Activated CD8-positive, alpha-beta memory T cell treated with anti-CD3 and anti-CD28 coated beads, Interleukin-2, amount 10 ng/mL, durations not matched to agents 7 days and 5 days (primary cell): ENCODE measurements at places on chromosomes 11 and 22. TPM values are rescaled to one million over a fixed set of nuclear protein-coding genes. Genes with fewer than 3 reads are reported as not detected.
A peak's percentile ranks its signal among the peaks of the same experiment; 100 is the strongest.

- no peak for DNase-seq
Measured at GRCh38 chr11:13784855-13785254, 116.4 kb downstream of the FAR1 start.

DNA sequence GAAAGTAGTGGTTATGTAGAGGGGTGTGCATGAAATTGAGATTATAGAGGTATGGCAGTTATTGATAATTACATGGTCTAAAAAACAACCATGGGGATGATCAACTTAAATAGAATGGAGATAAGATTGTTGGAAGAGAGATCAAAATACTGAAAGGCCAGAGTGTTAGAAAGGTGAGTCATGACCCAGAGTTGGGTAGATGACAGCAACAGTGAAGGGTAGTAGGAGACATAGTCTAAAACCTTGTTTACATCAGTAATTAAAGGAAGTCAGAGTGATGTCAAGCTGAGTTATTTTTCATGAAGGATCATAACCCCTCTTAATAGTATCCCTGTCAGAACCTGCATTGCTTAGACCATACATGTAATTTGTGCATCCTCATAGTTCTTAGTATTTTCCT, 110.9 kb downstream of the ELP4 start:
- no peak for DNase-seq

GRCh38 chr11:75031771-75032549, 43.2 kb downstream of the NEU3 start:
- peak; percentile 68 for DNase-seq

DNA sequence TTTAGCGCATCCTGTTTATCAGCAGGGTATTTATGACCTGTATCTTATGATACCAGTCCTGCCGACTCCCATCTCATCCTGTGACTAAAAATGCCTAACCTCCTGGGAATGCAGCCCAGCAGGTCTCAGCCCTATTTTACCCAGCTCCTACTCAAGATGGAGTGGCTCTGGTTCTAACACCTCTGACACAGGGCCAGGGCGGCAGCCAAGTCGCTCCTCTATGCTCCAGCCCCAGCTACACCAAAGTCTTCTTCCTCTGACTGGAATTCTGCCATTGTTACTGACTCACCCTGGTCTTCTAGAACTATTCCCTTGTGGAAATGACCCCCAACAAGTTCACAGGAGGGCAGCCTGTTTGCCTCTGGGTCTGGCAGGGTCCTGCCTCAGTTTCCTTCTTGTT, 7.9 kb upstream of the C1QTNF6 start:
- no peak for DNase-seq

DNA sequence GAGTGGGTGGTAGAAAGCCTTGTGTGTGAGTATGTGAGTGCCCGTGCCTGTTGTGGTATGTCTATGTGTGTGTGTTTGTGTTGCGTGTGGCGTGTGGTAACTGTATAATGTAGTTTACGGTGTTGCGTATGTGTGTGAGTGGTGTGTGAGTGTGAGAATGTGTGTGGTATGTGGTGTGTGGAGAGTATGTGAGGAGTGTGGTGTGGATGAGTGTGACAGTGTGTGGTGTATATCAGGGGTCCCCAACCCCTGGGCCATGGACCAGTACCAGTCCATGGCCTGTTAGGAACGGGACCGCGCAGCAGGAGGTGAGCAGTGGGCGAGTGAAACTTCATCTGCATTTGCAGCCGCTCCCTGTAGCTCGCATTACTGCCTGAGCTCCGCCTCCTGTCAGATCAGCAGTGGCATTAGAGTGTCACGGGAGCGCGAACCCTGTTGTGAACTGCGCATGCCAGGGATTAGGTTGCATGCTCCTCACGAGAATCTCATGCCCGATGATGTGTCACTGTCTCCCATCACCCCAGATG, 5.7 kb downstream of the UPK3A start:
- no peak for DNase-seq

GRCh38 chr11:106619320-106619990, 398.8 kb downstream of the GUCY1A2 start:
- DNase-seq, result no peak

DNA sequence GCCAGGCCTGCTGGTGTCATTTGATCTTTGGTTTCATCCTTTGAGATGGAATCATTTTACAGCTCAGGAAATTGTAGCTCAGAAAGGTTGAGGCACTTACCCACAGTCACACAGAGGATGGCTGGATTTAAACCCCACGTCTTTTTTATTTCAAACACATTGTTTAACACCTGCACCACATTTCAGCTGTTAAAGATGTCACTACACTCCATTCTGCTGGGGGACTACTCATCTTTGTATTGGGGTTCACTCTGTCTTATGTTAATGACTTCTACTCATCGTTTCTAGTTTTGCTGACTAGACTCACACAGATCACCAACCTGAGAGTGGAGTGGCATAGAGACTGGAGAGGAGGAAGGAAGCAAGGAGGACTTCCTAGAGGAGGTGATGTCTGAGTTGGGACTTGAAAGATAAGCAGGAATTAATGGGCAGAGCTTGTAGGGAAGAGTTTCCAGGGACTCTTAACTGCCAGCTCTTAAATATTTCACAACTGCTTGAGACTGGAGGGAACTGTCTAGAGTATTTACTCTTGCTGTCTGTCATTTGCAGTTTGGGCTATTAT, 80.0 kb downstream of the TP53I11 start:
- DNase-seq, result no peak

DNA sequence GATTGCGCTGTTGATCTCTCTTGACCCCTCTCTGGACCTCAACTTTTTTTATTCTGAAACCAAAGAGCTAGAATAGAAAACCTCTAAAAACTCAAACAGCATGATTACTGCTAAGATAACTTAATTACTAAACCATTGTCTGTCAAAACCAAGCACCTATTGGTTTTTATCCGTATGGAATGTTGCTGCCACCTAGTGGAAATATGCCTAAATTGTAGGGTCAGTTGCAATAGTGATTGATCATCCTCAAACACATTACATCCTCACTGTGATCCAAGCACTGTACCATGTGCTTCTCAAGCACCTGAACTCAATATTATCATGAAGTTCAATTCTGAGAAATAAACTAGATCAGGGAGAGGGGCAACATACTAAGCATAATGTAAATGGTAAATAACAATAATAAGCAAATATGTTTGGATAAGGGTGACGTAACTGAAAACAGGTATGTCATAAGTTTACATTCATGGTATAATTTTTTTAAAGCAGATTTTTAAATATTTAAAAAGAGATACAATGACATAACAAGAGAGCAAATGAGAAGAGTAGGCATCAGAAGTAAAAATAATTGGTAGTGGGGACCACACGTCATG, 3.8 kb upstream of the OR5A2 start:
- DNase-seq, result no peak

- DNase-seq, result no peak
Measured at GRCh38 chr11:75982309-75982708, 167.3 kb downstream of the UVRAG start.

GRCh38 chr11:102383839-102384238, 36.8 kb downstream of the BIRC2 start:
- no peak for DNase-seq

- no peak for DNase-seq
Measured at GRCh38 chr11:76251226-76251575, 44.9 kb upstream of the WNT11 start.

- DNase-seq, result peak; percentile 87
Measured at GRCh38 chr22:36352803-36353507, 34.8 kb downstream of the MYH9 start.

DNA sequence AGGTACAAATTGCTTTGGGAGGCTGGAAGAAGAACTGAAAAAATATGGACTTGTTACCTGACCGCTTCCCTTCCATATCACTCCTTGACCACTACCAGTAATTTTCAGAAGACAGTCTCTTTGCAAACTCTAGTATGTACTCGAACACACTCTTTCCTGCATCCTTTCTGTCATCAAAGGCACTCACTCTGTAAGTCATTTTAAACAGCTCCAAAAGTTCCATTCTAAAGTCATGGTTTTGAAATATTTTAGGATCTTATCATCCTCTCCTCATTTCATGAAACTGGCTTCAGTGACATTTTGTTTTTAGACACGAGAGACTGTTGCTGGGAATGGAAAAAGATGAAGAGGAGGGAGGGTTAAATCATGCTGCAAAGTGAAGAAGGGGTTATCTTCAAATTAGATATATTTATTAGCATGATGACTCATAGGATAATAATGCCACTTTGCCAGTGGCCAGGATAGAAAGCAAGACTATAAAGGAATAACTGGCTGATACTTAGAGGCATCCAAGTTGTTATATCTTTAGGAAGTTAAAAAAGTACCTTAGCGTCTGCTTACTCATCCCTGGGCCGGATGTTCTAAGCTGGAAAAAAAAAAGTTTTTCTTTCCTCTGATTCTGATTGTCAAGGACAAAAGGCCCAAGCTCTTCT, 549.3 kb downstream of the METTL15 start:
- no peak for DNase-seq

DNA sequence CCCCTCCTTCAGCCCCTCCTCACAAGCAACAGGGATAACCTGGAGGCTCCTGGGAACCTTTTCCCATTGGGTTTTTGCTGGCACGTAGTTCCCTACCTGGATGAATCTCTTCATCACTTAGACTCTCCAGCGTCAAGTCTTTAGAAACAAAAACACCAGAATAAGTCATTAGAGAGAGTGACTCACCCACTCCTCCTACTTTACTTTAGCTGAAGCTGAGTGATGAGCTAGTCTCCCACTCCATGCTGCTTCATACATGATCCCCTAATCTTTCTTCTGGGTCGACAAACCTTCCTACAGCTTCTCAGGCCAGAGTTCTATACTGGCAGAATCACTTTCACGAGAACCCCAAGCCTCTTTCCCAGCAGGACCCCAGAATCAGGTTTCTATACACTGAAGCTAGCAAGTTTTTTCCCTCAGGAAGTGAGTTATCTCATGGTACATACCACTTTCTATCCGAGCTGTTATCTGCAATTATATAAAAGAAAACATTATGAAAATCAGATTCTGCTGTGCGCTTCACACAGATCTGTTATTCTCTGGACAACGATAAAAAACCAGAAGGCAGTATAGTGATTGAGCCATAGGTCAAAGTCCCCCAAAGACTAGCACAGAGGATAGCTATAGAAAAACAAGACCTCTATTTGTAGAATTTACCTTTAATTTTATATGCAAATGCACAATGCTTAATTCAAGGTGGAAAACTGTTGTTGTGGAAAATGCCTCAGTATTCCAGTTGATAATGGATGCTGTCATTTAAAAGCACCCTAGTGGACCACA, 18.7 kb downstream of the DRICH1 start:
- no peak for DNase-seq

DNA sequence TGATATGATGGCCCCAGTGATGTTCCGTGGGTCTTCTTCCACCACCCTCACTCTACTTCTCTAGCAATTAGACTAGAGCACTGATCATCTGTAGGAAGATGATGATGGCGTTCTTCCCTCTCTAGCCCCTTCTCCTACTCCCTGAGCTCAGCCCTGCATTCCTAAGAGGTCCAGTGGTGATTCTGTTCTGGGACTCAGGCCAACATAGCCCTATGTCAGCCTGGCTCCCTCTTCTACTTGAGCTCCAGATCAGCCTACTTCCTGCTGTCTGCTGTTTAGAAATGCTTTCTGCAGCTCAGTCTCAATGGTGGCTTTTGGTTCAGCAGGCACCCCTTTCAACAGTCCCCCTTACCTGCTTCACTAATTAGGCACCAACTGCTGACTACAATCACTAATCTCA, 86.1 kb upstream of the ZBED5 start:
- no peak for DNase-seq

C11orf87 gene
- not detected for total RNA-seq

OR10G8 gene
- not detected for total RNA-seq

PAX6 gene
- not detected for total RNA-seq

CD3D gene
- total RNA-seq, result 526 TPM

FZD4 gene
- 0.16 TPM for total RNA-seq

SCGB1A1 gene
- not detected for total RNA-seq

ANKK1 gene
- not detected for total RNA-seq

MAP6 gene
- total RNA-seq, result 0.70 TPM

PARVA gene
- total RNA-seq, result not detected

OR6T1 gene
- total RNA-seq, result not detected
